ENCODE measurements at places on chromosomes 5 and 9.

GRCh38 chr9:132991351-132992300 is 13.1 kb downstream of the GFI1B start:
- DNase-seq, result no peak

- DNase-seq, result no peak
These were observed 151.5 kb downstream of the RGS3 start for GRCh38 chr9:113614843-113615648.

GRCh38 chr5:148388696-148389095 is 4.9 kb downstream of the FBXO38 start:
- no peak for DNase-seq

GRCh38 chr9:76101075-76101474 is 210.6 kb downstream of the PCSK5 start:
- DNase-seq, result no peak

DNA sequence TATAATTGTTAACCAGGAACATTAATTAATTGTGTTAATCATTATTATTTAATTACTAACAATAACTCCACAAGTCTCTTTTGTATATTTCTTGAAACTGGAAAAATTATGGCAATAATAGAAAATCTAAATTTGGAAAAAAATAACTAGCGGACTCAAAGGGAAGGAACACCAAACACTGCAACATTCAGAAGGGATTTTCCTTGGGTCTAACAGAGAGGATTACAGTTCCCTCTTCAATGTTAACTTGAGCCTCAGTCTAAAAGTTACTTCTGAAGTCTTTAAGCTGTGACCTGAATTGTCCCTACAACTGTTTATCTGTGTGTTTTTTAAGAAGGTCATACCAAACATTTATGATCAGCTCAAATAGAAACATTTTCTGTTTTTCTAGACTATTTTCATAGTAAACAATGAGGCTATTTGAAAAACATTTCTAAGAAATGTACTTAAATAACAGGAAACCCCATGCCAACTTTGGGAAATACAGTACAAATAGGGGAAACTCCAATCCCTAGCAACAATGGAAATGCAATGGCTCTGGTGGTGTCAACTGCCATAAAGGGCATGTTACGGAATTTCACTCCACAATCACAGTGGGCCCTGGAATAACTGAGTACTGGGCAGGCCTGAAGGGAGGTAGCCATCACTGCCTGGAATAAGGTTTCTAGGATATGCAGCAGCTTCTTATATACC is 61.2 kb downstream of the MCTP1 start:
- DNase-seq, result no peak

Measured in RPMI8226 (cell line).